ENCODE measurements at places on chromosomes 5 and 9. TPM values are rescaled to one million over a fixed set of nuclear protein-coding genes. Genes with fewer than 3 reads are reported as not detected.

Gene AP3B1
- total RNA-seq, result 39.4 TPM

Gene FSTL4
- 0.33 TPM for total RNA-seq

Gene ENTR1
- 48.5 TPM for total RNA-seq

Gene PROB1
- total RNA-seq, result 1.6 TPM

Gene ZFP37
- 1.1 TPM for total RNA-seq

Gene PTGES
- total RNA-seq, result 40.9 TPM

Gene OLFML2A
- total RNA-seq, result 37.5 TPM

Gene TMEM174
- not detected for total RNA-seq

Gene WNT8A
- total RNA-seq, result not detected

Gene CAVIN4
- 0.14 TPM for total RNA-seq

Gene CER1
- not detected for total RNA-seq

Gene FBP1
- total RNA-seq, result 0.21 TPM

Gene FUT7
- not detected for total RNA-seq

Gene ZNF454
- total RNA-seq, result 1.1 TPM

Gene PKN3
- total RNA-seq, result 5.8 TPM

Gene FBP2
- total RNA-seq, result not detected

Gene OR2K2
- total RNA-seq, result not detected

Gene THBS4
- 0.42 TPM for total RNA-seq

Gene ATP10B
- total RNA-seq, result 3.9 TPM

Gene C6
- total RNA-seq, result not detected

Gene OCLN
- 19.0 TPM for total RNA-seq

Gene TSLP
- 0.85 TPM for total RNA-seq

Gene SLC46A2
- total RNA-seq, result not detected

Gene PCDHB15
- total RNA-seq, result 0.28 TPM

Gene FGD3
- total RNA-seq, result 1.5 TPM
